Neural progenitor cell (in vitro differentiated cells): ENCODE measurements at places on chromosomes 5 and 9.

- peak; percentile 83 for DNase-seq
Measured at GRCh38 chr9:90642570-90643539, at the start of gene DIRAS2. DIRAS2 (minus strand) TSS chr9:90642824; CDS start chr9:90613827, 28,997 bp downstream.

DNA sequence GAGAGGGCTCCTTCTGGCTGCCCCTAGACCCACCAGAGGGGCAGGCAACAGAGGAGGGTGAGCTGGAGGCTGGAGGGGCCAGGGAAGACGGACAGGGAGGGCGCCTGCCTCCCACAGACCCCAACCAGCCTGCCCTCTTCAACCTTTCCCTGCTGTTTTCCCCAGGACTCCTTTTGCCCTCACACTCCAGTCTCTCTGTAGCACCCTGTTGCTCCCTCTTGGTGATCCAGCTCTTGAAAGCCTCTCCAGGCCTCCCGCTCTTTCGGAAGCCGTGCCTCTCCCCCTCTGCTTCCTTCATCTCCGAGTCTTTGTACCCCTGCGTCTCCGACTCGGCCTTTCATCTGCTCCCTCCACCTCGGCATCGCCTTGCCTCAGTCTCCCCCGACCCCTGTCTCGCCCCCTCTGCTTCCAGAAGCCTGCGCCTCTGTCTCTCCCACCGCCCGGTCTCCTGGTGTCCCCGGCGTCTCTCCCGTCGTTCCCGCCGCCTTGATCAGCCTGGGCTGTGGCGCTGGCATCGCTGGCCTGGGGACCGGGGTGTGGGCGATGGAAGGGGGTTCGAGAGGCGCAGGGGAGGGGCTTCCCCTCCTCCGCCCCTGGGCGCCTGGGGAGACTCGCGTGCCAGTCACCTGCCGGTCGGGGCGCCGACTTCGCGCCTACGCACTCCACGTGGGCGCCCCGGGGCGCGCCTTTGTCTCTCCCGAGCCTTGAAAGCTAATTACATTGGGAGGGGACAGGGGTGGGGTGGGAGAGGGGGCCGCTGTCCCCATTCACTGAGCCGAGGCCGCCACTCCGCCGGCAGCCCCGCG lies 5.3 kb upstream of the PRDM12 start:
- DNase-seq: peak; percentile 21

DNA sequence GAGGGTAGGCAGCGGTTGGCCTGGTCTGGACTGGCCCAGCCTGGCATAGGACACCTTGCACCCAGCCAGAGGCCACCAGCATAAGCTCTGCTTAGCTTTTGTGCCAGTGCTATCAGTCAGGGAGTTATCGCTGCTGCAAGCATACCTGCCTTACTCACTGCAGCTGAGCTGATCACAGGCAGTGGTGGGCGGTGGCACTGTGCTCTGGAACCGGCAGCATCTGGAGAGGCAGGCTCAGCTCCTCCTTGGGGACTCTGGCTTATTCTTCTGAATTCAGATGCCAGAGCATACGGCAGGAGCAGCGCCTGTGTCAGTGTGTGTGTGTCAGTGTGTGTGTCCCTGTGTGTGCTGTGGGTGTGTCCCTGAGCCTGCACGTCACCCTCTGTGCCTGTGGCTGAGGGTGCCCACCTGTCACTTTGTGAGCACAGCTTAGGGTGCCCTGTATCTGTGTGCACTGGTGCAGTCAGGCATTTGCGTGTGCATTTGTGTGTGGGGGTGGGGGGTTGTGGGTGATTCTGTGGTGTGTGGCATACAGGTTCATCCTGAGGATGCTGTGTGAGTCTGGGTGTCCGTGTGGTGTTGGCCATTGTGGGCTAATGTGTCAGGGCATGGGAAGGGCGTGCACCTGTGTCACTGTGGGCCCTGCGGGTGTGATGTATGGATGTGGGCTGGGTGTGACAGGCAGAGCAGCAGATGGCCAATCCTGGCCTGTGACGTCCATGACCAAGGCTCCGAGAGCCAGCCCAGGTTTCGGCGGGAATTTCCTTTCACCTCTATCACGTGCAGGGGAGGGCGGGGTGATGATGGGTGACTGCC lies 23.5 kb downstream of the LMX1B start:
- no peak for DNase-seq

DNA sequence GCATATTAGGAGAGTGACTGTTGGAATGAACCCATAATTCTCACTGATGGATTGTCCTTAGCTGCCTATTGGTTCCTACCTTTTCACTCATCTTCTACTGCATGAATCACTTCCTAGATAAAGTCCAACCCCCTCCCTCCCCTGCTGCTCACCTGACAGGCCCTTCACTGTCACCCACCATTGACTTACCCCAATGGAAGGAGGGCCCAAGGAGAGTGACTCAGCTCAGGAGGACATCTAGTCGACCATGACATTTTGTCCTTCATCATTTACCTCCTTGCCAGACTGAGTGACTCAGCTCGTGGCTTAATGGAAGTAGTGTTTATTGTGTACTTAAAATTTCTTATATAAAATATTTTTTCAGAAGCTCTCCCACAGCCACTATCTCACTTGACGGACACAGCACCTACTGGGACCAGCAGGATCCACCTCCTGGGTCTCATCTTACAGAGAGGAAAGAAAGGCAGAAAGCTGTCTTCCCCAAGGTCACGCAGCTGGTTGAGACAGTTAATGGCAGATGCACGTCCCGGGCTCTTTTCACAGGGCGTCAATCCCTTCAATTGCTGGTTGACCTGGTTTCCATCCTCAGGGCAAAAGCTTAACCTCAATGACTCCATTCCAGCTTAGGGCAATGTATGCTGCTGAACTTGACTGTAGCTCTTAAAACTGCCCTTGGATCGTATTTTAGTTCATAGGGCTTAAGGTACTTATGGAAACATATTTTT lies 142.3 kb downstream of the MARCHF11 start:
- no peak for DNase-seq

DNA sequence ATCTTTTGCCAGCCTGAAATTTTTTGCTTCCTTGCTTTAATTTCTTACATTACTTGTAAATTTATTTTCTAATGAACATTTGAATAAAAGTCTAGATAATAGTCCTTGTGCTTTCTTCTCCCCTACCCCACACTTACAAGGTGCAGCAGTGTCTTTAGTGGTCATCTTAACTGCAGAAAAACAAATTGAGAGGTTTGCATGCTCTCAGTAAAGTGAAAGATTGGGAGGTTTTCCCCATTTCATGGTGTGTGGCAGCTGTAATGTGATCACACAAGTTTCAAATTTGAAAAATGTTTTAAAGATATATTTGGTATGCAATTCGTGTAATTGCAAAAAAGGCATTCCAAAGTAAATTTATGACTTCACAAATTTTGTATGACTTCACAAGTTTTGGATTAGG lies 14.7 kb downstream of the APC start:
- DNase-seq: no peak

GRCh38 chr5:58459146-58460001 lies 512 bp downstream of the PLK2 start:
- peak; percentile 73 for DNase-seq

GRCh38 chr5:132223861-132224260 lies 3.8 kb downstream of the P4HA2 start:
- DNase-seq: no peak

DNA sequence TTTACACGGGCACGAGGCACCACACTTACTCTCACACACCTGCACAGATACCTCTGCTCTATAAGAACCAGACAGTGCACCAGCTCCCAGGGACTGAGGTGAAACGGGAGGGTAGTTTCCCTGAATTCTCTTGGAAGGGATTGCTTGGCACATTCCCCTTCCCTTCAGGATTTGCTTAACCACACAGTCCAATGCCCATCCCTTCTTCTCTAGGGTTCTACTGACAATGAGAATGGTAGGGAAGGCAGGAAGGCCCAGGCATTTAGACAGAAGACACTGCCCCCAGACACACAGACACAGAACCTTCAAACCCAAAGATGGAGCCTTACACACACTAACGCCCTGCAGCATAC lies 704 bp upstream of the LHX6 start:
- DNase-seq: no peak

- peak; percentile 21 for DNase-seq
Measured at GRCh38 chr5:76278261-76278789, 124.8 kb upstream of the IQGAP2 start.

- DNase-seq: peak; percentile 72
Measured at GRCh38 chr5:103582364-103582763, 19.8 kb upstream of the NUDT12 start.

DNA sequence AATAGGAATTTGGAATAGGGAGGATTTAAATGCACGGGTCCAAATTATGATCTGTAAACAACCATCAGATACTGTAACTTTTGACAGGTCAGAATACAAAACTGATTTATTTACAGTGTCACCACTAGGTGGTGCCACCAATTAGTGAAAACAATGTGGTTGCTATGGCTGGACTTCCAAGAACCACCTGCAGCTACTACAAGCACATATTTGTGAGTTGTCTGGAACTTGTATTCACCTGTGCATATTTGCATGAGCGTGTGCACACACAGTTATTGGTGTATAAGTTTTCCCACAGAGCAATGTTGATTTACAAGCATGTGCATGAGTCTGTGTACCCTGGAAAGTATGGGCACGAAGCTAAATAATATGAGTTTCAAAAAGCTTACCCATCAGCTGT lies 3.0 kb upstream of the HRCT1 start:
- peak; percentile 67 for DNase-seq

DNA sequence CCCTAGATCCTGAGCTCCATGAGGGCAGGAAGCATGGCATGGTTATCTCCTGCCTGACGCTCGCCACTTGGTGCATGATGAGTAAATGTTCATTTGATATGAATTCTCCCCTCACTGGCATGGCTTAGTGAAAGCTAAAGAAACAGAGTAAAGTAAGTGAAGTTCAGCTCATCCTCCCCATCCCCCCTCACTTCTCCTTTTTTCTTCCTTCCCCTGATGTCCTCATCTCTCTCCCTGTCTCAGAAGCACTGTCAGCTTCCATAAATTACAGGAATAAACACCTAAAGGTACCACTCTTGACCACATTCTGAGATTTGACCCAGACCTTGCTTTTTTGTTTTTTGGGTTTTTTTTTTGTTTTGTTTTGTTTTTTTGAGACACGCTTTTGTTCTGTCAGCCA lies 73.3 kb downstream of the SNX18 start:
- no peak for DNase-seq

GRCh38 chr5:176413255-176413565 lies 3.1 kb downstream of the CLTB start:
- DNase-seq: no peak

DNA sequence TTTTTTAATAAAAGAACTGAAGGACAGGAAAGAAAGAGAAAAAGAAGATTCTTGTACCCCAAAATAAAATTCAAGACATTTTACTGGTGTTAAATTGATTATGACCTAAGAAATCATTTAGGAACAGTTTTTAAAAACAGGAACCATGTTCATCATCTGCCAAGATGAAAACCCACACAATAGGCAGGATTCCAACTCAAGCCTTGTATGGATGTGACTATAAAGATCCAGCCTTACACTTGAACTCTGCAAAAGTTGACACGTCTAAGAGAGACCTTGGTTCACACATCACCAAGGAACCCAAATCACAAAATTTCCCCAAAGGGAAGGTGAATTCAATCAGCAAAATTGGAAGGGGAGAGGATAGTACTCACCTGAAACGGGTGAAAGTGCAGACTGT lies 82.6 kb downstream of the SMIM23 start:
- no peak for DNase-seq

- DNase-seq: no peak
Measured at GRCh38 chr9:123914517-123915196, 15.3 kb downstream of the DENND1A start.

- no peak for DNase-seq
Measured at GRCh38 chr5:14216372-14216771, 73.2 kb downstream of the TRIO start.

GRCh38 chr9:79149585-79149984 lies 422.2 kb upstream of the TLE4 start:
- no peak for DNase-seq

DNA sequence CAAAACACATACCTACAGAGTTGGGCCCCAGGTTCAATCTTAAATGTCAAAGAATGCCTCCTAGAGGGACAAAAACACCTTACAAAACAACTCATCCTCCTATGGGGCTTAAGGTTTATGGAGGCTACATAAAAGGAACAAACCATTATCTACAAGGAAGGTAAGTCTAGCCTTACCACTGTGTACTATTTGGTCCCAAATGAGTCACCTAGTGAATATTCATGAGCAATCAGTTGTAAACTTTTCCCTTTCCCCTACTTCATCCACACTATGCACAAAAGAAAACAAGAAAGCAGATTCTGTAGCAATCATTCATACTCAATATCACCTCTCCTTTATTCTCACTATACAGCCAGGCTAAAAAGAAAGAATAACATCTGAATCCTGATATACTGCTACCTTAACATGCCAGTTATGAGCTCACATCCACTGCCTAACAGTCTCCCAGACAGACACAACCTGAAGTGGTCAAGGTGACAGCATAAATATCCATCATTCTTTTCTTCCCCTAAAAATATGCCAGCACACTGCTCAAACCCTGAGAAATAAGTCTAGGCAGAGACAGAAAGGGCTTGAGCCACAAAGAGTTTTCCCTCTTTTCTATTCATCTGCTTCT lies 6.2 kb downstream of the OXCT1 start:
- no peak for DNase-seq

DNA sequence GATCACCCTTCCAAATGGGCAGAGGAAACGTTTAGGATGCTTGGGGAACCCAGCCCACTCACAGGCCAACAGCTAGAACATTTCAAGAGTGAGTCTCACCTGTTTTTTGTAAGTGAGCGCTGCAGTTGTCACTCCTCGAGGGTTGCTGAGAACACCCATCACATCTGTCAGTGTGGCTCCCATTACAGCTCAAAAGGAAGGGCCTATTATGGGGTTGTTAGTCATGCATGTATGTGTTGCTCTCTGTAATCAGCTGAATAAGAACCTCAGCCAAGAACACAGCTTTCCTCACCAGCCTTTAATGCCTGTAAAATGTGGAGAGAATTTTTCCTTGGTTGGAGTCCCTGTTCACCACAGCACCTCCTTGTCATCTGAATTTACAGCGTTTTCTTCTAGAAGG lies 196.3 kb upstream of the KLF4 start:
- DNase-seq: no peak
